Mesenteric fat pad (tissue), 1 donor: ENCODE measurements at places on chromosomes 2 and 18.

DNA sequence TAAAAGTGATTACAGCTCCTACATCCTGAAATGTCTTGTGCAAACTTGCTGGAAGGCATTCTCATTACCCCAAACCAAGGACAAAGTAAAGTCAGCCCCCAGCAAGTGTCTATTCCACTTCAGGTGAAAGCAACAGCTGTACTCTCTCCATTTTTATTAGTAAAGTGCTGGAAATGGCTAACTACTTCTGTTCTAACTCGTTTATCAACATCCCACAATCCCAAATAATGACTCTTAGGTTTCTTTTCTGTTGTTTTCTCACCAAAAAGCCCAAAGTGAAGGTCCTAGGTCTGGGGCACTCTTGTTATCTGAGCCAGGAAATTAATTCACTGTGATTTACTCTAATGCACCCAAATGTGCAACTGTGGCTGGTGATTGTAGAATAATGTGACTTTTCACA lies 105.7 kb downstream of the LRRC30 start:
- no peak for DNase-seq

DNA sequence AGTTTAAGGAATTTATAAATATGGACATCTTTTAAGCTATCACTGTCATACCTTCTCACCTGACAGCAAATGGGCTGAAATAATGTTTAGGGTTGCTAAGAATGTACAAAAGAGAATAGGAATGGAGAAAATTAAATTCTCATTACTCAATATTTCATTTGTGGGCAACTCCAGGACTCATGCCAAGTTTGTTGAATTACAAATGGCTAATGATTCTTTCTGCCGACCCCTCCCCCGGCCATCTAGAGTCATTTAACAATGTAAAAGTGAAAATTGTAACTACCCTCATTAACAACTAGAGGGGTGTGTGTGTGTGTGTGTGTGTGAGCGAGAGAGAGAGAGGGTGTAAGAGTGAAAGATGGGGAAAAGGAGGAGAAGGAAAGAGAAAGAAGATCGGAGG lies 708.5 kb upstream of the FAM98A start:
- DNase-seq: no peak

- no peak for DNase-seq
Measured at GRCh38 chr2:168529054-168529833, 73.2 kb downstream of the CERS6 start.

- no peak for DNase-seq
Measured at GRCh38 chr2:144886862-144887261, 366.9 kb upstream of the ZEB2 start.

GRCh38 chr2:108554528-108554927 lies 20.3 kb downstream of the LIMS1 start:
- DNase-seq: no peak

DNA sequence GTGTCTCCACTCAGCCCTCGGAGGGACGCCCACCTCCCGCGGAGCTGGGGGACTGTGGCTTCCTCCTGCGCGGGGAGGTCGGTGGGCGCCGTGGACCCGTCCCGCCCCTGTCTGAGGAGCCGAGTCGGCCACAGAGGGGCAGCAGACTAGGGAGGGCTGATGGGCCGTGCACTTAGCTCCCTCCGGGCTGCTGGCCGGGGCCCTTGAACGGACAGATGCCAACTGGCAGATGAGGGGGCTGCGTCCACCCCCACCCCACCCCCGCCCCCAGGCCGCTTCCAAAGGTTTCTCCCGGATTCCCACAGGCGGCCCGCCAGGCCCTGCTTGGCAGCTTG lies 10.4 kb upstream of the UBE2F start:
- no peak for DNase-seq

DNA sequence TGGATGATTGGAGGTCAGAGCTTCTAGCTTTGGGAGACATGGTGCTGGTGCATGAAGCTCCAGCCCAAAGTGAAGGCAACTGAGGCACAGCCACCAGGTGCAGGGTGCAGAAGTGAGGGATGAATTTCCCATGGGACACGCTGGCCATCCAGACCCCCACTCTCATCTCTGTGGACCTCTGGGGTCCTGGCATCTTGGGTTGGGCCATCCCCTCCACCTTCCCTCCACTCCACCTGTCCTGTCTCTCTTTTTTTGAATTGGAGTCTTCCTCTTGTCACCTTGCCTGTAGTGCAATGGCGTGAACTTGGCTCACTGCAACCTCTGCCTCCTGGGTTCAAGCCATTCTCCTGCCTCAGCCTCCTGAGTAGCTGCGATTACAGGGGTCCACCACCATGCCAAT lies 3.4 kb downstream of the NGEF start:
- DNase-seq: peak; percentile 22

- no peak for DNase-seq
Measured at GRCh38 chr2:221197225-221197856, 374.8 kb downstream of the EPHA4 start.
